Adipocyte (in vitro differentiated cells): ENCODE measurements at places on chromosomes 16 and 17.

- DNase-seq = no peak
Observed at GRCh38 chr16:11367483-11367906, 22.2 kb downstream of the RMI2 start.

DNA sequence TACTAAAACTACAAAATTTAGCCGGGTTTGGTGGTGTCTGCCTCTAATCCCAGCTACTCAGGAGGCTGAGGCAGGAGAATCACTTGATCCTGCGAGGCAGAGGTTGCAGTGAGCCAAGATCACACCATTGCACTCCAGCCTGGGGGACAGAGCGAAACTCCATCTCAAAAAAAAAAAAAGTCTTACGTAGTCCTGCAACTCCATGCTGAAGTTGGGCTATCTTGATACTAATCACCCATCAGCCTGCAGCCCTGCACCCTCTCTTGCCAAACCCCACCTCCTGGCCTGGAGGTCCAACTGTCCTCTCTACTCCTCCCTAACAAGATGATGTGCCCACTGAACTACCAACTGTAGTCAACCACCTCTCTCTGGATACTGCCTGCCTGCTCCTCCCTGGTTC lies 4.8 kb downstream of the TMEM170A start:
- no peak for DNase-seq

DNA sequence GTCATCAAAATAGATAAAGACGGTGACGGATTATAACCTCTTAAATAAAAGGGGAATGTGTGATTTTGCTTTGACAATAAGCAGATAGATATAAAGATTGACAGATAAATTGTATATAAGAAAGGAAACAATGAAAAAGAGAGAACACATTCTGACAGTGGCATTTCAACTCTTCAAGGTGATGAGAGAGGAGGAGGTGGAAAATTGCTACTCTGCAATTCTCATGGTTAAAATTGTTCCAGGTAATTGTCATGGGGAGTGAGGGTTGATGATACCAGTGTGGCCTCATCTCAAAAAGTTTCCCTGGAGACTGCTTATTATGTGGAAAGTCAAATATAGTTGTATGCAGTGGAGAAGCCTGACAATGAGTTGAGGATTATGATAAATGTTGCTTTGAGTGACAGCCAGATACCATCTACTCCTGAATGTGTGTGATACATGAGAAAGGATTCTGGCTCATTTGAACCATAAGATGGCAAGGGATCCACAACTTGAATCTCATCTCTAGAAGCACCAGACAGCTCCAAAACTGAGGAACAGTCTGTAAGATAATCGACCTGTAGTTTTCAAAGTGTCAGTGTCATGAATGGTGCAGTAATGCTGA lies 1290.6 kb upstream of the CDH8 start:
- DNase-seq = no peak

DNA sequence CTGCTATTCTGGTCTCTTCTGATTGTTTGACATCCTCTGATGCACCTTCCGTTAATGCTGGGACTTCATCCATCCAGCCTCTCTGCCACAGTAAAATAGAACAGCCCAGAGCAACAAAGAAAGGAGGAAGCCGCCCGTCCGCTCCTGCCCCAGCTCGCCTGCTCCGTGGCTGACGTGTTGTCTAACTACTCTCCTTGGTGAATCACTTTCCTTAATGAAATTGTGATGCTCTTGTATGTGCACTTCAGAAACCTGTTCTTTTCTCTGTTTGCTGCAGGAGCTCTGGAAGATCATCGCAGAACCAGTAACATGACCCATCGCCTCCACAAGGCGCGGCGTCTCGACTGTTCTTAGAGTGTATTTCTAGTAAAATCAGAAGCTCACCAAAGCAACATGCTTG lies 24.3 kb downstream of the METTL22 start:
- no peak for DNase-seq

DNA sequence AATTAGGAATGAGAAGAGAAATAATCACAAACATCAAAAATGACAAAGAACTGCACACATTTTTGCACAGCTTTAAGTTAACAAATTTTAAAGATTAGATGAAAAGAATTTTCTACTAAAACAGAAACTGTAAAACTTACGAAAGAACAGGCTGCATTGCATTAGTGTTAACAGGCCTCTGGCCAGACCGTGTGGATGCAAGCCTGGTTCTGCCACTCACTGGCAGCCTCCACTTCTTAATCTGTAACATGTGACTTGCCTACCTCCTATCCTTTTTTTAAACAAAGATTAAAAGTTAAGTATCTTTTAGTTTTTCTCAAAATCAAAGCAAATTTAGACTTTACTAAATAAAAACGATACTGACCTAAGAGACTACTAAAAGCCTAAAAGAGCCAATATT lies 37.5 kb downstream of the CREBBP start:
- DNase-seq = peak; percentile 71

- DNase-seq = peak; percentile 35
Observed at GRCh38 chr17:43784628-43785101, 4.4 kb downstream of the CFAP97D1 start.

DNA sequence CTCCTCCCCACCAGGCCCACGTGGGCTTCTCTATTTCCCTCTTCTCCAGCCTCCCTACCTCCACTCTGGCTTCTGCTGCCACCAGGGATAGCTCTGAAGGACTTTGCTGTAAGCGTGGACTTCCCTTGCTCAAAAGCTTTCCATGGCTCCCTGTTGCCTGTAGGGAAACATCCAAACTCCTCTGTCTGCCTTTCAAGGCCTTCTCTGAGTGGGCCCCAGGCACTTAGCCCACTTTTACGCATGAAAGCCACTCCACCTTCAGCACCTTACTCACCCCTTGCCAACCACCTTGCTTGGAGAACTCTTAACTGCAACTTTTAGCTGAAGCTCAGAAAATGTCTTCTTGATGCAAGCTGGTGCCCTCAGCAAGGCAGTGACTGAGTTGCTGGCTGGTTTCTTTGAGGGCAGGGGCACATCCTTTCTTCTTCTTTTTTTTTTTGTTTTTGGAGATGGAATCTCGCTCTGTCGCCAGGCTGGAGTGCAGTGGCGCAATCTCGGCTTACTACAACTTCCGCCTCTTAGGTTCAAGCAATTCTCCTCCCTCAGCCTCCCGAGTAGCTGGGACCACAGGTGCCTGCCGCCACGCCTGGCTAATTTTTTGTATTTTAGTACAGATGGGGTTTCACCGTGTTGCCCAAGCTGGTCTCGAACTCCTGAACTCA lies 52.0 kb upstream of the DLX4 start:
- no peak for DNase-seq

DNA sequence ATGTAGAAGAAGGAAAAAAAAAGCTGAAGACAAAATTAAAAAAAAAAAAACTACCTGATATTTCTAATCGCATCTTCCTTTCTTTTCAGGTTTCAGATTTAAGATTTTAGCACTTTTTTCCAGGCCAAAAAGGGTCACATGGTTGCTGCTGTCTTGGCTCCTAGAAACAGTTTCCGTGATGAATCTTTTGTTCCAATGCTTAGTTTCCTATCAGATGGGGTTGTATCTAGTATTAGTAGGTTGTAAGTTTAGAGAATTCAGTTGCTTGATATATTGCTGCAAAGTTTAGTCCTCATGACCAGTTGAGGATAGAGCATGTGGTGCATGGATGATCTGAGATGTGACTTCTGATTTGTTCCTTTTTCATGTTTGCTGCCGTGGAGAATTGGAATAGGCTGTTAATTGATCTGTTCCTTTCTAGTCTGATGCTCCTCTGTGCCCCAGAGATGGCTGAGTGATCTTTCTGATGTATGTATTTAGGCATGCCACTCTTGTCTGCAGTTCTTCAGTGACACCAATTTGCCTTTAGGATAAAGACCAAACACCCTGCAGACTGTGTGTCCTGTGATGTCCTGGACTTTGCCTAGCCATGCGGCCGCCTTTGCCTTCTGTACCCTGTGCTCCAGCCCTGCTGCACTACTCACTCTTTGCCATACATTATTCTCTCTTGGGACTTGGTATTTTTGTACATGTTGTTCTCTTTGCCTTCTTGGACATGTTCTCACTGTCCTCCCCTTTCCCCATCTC lies 94.0 kb downstream of the MRTFB start:
- DNase-seq = no peak

- DNase-seq = no peak
Observed at GRCh38 chr17:79809530-79810129, 12.8 kb upstream of the CBX8 start.

- DNase-seq = no peak
Observed at GRCh38 chr16:13436641-13437412, 483.1 kb upstream of the ERCC4 start.

DNA sequence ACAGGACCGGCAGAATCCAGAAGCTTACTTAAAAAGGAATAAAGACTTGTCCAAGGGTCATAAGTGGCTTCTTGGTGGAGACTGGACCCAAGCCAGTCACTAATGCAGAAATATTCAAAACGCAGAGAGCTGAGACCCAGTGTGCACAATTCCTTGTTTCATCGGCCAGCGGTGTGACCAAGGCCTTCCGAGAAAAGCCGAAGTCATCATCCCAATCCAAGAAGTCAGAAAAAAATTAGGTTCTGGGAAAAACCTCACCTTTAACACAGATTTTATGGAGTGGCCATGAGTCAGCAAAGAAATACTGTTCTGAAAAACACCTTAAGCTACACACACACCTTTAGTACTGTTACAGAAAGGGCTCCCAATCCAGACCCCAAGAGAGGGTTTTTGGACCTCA lies 1.0 kb upstream of the GCSH start:
- no peak for DNase-seq
